Activated CD8-positive, alpha-beta T cell treated with anti-CD3 and anti-CD28 coated beads, Interleukin-2, amount 10 ng/mL, durations not matched to agents 7 days and 5 days (primary cell): ENCODE measurements at places on chromosomes 12 and 14. TPM values are rescaled to one million over a fixed set of nuclear protein-coding genes. Genes with fewer than 3 reads are reported as not detected.

The NID2 gene
- 0.18 TPM for total RNA-seq

- no peak overlapping the region for H3K4me3 ChIP-seq
- peaks cover 52% of the 10 kb centered on the region for H3K27me3 ChIP-seq
- peaks cover 12% of the 10 kb centered on the region for H3K4me1 ChIP-seq
- DNase-seq: no peak
- H3K27ac ChIP-seq: no peak overlapping the region
These were observed 336.2 kb downstream of the DPF3 start for GRCh38 chr14:72557671-72558070.

DNA sequence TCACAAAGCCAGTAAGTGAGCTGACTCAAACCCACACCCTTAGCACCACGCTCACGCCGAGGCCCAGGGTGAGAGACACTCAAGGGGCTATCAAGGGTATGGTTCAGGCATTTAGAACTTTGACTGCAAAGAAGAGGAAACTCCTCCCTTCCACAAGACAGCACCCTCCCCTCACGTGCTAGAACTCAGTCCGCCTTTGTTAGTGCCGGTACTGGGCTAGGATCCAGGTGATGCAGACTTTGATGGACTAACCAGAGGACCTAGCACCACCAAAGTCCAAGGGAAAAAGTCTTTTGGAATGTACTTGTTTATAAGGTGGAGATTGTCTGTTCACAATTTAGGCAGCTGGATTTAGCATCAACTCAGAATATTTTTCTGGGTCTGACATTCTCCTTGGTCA is 33.7 kb downstream of the VWF start:
- no peak overlapping the region for H3K4me3 ChIP-seq
- H3K4me1 ChIP-seq: peaks cover 3% of the 10 kb centered on the region
- peaks cover 8% of the 10 kb centered on the region for H3K27me3 ChIP-seq
- no peak for DNase-seq
- H3K27ac ChIP-seq: no peak overlapping the region

GRCh38 chr14:104682107-104682593 is 7.3 kb upstream of the INF2 start:
- peaks cover 38% of the 10 kb centered on the region for H3K4me1 ChIP-seq
- no peak for DNase-seq
- no peak overlapping the region for H3K4me3 ChIP-seq

- no peaks in the 10 kb centered on the region for H3K36me3 ChIP-seq
- H3K4me1 ChIP-seq: no peaks in the 10 kb centered on the region
- no peak overlapping the region for H3K4me3 ChIP-seq
- no peak for DNase-seq
- peaks cover 2% of the 10 kb centered on the region for H3K27me3 ChIP-seq
These were observed 223.8 kb downstream of the DACT1 start for GRCh38 chr14:58861586-58861985.

DNA sequence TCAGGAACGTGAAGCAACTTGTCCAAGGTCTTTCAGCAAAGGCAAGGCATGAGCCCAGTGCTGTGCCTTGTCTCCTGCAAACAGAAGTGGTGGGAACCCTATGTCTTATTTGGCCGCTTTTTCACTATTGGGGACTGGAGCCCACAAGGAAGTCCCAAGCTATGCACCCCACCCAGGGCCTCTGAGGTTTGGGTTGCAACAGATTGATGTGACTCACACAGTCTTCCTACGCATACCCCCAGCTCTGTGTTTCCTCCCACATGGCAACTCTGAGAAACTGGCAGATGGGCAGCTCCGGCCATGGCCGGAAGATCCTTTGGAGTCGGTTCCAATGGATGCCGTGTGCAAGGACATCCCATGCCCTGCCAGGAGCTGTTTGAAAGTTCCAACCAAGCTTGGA is 28.3 kb upstream of the CMKLR1 start:
- H3K27ac ChIP-seq: no peak overlapping the region
- peaks cover 6% of the 10 kb centered on the region for H3K4me1 ChIP-seq
- H3K4me3 ChIP-seq: no peak overlapping the region
- DNase-seq: no peak
- H3K36me3 ChIP-seq: no peaks in the 10 kb centered on the region
- peaks cover 11% of the 10 kb centered on the region for H3K27me3 ChIP-seq

GRCh38 chr14:26527095-26527494 is 70.7 kb downstream of the NOVA1 start:
- H3K27me3 ChIP-seq: no peaks in the 10 kb centered on the region
- no peaks in the 10 kb centered on the region for H3K36me3 ChIP-seq
- no peak for DNase-seq
- H3K4me1 ChIP-seq: no peaks in the 10 kb centered on the region
- H3K4me3 ChIP-seq: no peak overlapping the region

- peak overlapping the region; percentile 68 for H3K27ac ChIP-seq
- peak; percentile 11 for DNase-seq
- H3K27me3 ChIP-seq: no peaks in the 10 kb centered on the region
- peaks cover 73% of the 10 kb centered on the region for H3K36me3 ChIP-seq
- no peak overlapping the region for H3K4me3 ChIP-seq
These were observed 45.0 kb downstream of the SH2B3 start for GRCh38 chr12:111450676-111451075.

DNA sequence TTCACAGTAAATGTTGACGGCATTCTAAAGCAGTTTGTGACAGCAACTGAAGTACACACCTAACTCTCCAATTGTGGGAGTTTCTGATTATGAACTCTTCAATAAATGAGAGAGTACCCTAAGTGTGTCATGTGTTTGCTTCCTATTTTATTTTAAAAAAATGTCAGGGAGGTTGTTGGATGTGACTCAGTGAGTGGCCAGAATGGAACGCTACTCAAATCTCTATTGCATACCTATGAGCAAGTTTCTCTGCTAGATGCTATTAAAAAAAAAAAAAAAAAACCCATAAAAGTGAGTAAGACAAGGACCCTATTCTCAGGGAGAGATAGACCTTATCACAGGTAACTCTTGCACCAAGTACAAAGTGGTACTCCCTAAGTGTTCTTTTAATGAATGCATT is 256.6 kb downstream of the BTG1 start:
- no peak for DNase-seq
- no peak overlapping the region for H3K4me3 ChIP-seq
- H3K27ac ChIP-seq: no peak overlapping the region
- no peaks in the 10 kb centered on the region for H3K27me3 ChIP-seq
- H3K36me3 ChIP-seq: no peaks in the 10 kb centered on the region

The DAO gene
- total RNA-seq: not detected

GRCh38 chr14:74510959-74511409 is 17.4 kb downstream of the ISCA2 start:
- H3K27ac ChIP-seq: no peak overlapping the region
- peaks cover 17% of the 10 kb centered on the region for H3K27me3 ChIP-seq
- H3K4me1 ChIP-seq: peaks cover 11% of the 10 kb centered on the region
- H3K4me3 ChIP-seq: no peak overlapping the region
- H3K36me3 ChIP-seq: no peaks in the 10 kb centered on the region

DNA sequence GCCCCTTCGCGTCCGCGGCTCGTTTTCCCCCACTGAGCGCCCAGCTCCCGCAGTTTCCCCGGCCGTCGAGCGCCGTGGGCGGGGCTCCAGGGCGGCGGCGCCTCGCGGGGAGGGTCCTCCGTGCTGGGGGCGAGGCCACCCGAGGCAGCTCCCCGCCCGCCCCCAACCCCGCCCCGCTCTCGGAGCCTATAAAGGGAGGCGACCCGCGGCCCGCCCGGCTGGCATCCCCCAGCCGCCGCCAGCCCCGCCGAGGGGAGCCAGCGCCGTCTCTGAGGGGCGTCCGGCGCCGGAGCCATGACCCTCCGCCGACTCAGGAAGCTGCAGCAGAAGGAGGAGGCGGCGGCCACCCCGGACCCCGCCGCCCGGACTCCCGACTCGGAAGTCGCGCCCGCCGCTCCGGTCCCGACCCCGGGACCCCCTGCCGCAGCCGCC is at the start of gene TAMALIN:
Gene TAMALIN, plus strand, starts transcription at position 221 of the 432 bp plus-strand sequence. Its CDS starts 74 bp downstream, at position 295.
- peak within 1 kb of the TSS; percentile 85 for H3K27ac ChIP-seq
- peaks cover 32% of the 10 kb centered on the region for H3K4me1 ChIP-seq
- peak within 1 kb of the TSS; percentile 87 for H3K4me3 ChIP-seq
- peaks cover 14% of the 10 kb centered on the region for H3K27me3 ChIP-seq

The PKP2 gene
- not detected for total RNA-seq

DNA sequence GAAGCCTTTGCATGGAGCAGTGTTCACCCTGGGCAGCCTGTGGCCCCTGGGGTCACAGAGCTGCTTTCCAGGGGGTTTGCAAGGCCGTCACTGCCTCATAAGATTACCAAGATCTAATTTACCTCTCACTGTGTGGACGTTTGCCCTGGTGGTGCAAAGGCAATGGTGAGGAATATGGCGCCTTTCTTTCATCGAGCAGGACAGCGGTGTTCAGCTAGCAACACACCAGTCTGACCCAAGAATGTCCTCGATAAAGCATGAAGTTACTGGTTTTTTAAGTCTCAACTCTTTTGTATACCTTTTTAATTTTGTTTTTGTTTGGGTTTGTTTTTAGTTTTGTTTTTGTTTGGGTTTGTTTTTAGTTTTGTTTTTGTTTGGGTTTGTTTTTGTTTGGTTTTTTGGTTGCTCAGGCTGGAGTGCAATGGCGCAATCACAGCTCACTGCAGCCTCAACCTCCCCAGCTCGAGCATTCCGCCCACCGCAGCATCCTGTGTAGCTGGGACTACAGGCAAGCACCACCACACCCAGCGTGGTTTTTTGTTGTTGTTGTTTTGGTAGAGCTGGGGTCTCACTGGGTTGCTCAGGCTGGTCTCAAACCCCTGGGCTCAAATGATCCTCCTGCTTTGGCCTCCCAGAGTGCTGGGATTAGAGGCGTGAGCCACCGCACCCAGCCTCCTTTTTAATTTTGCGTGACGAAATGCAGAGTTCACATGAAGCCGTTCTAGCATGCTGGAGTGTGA is 57.9 kb downstream of the PPP2R5C start:
- H3K4me3 ChIP-seq: peak overlapping the region; percentile 82
- no peaks in the 10 kb centered on the region for H3K27me3 ChIP-seq
- H3K4me1 ChIP-seq: peaks cover 89% of the 10 kb centered on the region
- H3K27ac ChIP-seq: peak overlapping the region; percentile 92
- peak; percentile 90 for DNase-seq

- DNase-seq: no peak
- H3K36me3 ChIP-seq: no peaks in the 10 kb centered on the region
- no peaks in the 10 kb centered on the region for H3K27me3 ChIP-seq
- no peak overlapping the region for H3K27ac ChIP-seq
- H3K4me1 ChIP-seq: no peaks in the 10 kb centered on the region
These were observed 192.9 kb upstream of the ALG10B start for GRCh38 chr12:38123566-38124246.

DNA sequence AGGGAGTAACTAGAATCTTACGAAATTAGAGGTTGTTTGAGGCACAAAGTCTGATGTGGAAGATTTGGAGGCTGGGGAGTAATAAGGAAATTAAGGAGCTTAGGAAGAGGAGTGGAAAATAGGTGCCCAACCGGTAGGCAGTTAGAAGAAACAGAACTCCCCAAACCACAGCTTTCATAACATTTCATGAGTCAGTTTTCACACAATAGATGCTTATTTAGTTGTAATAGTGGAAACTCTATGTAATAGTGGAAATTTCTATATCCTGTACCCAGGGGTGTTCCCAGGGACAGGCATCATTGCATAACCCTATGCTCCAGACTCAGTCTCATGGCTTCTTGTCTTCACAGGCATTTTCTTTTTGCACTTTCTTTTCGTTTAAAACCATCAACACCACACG is 8.3 kb downstream of the C3AR1 start:
- peaks cover 28% of the 10 kb centered on the region for H3K36me3 ChIP-seq
- H3K4me3 ChIP-seq: no peak overlapping the region
- no peak for DNase-seq
- no peak overlapping the region for H3K27ac ChIP-seq

GRCh38 chr12:60106214-60106613 is 510.4 kb downstream of the SLC16A7 start:
- H3K27ac ChIP-seq: no peak overlapping the region
- no peak overlapping the region for H3K4me3 ChIP-seq
- no peaks in the 10 kb centered on the region for H3K4me1 ChIP-seq
- no peaks in the 10 kb centered on the region for H3K36me3 ChIP-seq

- no peaks in the 10 kb centered on the region for H3K36me3 ChIP-seq
- H3K27ac ChIP-seq: no peak overlapping the region
- H3K4me1 ChIP-seq: peaks cover 9% of the 10 kb centered on the region
- no peak overlapping the region for H3K4me3 ChIP-seq
- H3K27me3 ChIP-seq: peaks cover 41% of the 10 kb centered on the region
- DNase-seq: no peak
These were observed 4.2 kb downstream of the DENND5B start for GRCh38 chr12:31586728-31587127.

GRCh38 chr14:74571441-74571841 is 40.6 kb downstream of the LTBP2 start:
- peaks cover 35% of the 10 kb centered on the region for H3K4me1 ChIP-seq
- DNase-seq: no peak
- no peak overlapping the region for H3K27ac ChIP-seq

DNA sequence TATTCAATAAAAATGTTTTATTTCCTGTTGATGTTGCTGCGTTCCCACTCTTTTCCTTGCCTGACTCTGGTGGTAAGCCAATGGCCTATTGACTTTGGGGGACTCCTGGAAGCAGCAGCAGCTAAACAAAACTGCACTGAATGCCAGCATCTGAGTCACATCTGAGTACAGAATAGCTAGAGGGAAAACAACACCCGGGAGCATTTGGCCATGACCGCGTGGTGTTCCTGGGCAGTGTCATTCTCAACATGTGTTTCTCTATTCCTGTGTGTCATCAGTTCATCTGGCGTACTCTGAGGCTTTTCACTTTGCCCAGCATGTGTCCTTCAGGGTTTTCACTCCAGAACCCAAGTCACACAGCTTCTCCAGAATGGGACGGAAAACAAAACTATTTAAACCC is 238.8 kb downstream of the PAWR start:
- no peak overlapping the region for H3K27ac ChIP-seq
- no peaks in the 10 kb centered on the region for H3K4me1 ChIP-seq

DNA sequence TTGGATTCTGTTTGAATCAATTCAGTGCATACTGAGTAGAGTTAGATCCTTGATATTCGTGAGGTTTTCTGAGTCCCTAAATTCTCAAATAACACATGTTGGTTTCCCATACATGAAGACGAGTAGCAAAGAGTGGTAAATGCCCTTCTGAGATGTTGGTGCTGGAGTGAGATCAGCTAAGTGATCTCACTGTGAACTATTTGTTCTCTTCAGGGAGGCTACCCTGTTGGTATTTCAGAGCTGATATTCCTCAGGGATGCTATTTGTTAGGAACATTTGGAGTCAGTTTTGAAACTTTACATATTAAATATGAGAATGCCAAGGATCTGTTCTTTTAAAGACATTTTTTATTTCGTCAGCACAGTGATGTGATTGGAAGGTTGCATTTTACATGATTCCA is 54.7 kb downstream of the SUSD6 start:
- no peaks in the 10 kb centered on the region for H3K27me3 ChIP-seq
- no peak overlapping the region for H3K4me3 ChIP-seq
- DNase-seq: no peak
- H3K4me1 ChIP-seq: peaks cover 77% of the 10 kb centered on the region
- peak overlapping the region; percentile 5 for H3K27ac ChIP-seq
